ENCODE measurements at places on chromosomes 7 and 10.

GRCh38 chr7:74428023-74428422 is 25.7 kb upstream of the GTF2IRD1 start:
- DNase-seq, result no peak

DNA sequence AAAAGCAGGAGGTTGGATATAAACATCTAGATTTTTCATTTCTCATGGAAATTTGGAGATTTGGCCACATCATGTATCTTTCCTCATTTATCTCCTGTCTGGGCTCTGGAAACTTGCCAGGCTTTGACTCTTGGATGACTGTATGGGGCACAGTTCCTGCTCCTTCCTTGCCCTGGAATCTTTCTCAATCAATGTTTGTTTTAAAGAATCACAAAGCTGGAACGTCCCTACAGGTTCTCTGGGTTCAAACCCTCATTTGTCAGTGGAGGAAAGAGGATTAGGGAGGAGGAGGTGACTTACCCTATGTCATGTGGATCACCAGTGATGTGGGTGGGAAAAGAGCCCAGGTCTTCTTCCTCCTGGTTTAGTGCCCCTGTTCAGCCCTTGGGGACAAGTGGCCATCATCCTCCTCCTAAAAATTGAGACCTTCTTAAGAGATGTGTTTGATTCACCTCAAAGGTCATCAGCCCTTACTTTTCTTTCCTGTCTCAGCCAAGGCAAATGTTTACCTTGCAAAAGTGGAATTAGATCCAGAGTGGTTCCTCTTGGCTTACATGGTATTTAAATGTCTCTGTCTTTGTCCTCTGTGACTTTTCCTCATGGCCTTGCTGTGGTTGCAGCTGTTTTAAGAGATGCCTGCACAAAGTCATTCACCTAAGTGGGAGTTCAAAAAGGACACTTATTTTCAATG is 38.8 kb upstream of the PDZD8 start:
- DNase-seq, result no peak

GRCh38 chr10:77191324-77192049 is 446.1 kb downstream of the KCNMA1 start:
- DNase-seq, result no peak

DNA sequence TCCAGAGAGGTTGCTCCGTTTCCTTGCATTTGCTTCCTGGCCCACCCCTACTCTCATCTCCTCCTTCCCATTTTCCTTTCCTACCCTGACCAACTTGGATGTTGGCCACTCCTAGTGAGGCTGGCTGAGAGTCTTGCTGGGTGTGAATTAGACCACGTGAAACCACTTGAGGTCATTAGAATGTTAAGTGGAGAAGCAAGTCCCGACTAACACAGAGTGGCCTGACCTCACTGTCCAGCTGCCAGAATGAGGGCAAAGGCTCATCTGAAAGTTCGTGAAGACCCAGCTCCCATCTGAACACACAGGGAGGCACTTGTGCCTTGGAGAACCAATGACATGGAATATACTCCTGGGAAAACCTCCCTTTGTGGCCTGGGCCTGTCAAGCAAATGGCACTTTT is 80.8 kb downstream of the WDR11 start:
- DNase-seq, result no peak

- DNase-seq, result no peak
These were observed 310.4 kb upstream of the PHF14 start for GRCh38 chr7:10662982-10663884.

- no peak for DNase-seq
These were observed 2.4 kb upstream of the NIPSNAP2 start for GRCh38 chr7:55962014-55962413.

DNA sequence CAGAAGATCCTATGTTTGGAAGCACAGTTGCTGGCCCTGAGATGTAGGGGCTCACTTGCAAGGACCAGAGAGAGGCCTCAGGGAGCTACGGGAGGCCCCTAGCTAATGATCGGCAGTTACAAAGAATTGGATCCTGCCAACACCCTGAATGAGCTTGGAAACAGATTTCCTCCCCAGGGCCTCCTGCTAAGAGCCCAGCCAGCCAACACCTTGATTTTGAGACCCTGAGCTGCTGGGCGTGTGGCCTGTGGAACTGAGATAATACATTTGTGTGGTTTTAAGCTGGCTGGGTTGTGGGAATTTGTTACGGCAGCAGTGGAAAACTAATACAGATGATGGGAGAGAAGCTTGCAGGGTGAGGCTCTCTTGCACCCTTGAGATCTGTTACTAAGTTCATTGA is 3.9 kb downstream of the DOCK1 start:
- no peak for DNase-seq

DNA sequence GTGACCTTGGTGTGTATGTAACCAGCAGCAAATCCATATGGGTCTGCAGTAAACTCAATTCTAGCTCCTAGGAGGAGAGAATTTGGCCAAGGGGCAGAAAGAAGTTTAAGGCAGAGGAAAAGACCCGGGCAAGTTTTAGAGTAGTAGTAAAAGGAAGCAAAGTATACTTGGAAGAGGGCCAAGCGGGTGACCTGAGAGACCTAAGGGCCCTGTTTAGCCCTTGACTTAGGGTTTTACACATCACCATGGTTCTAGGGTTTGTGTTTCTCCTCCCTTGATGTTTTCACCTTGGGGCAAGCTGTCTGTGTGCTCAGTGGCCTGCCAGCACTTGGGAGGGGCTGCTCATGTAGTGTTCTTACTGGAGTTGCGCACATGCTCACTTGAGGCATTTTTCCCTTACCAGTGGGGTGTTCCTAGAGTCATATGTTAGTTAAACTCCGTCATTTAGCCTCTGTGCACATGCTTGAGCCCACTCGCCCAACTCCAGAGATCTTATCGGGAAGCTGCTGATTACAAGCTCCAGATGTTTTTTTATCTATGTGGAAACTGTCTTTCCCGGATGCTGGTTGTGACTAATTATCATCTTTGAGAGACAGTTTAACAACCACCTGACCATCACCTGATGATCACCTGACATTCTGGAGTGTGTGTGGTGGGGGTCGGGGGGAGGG is 137.6 kb upstream of the PRSS1 start:
- no peak for DNase-seq

- no peak for DNase-seq
These were observed 53.8 kb downstream of the NCAPG2 start for GRCh38 chr7:158650821-158651225.

GRCh38 chr7:148327379-148327778 is 263.2 kb upstream of the C7orf33 start:
- no peak for DNase-seq
